ENCODE measurements at places on chromosomes 6 and 20.

DNA sequence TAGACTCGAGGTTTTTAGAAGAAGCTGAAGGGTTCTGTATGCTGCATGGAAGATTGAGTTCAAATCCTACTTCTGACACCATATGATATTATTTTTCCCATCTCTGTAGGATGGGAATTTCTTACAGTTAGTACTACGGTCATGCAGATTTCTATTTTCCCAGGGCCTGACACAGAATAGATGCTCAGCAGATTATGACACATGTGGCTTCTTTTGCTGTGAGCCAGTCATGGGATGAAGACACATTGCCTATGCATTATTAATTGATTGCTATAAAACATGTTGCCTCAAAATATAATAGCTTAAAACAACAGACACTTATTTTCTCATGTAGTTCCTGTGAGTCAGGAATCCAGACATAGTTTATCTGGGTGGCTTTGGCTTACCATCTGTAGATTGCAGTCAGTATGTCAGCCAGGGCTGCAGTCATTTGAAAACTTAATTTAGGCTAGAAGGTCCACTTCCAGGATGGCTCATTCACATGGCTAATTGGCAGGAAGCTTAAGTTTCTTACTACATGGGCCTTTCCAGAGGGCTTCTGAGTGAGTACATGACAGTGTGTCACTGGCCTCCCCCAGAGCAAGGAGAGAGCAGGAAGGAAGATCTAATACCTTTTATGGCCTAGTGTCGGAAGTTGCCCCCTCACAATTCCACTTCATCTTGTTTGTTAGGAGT is 29.5 kb downstream of the TOP1 start:
- no peak for DNase-seq

DNA sequence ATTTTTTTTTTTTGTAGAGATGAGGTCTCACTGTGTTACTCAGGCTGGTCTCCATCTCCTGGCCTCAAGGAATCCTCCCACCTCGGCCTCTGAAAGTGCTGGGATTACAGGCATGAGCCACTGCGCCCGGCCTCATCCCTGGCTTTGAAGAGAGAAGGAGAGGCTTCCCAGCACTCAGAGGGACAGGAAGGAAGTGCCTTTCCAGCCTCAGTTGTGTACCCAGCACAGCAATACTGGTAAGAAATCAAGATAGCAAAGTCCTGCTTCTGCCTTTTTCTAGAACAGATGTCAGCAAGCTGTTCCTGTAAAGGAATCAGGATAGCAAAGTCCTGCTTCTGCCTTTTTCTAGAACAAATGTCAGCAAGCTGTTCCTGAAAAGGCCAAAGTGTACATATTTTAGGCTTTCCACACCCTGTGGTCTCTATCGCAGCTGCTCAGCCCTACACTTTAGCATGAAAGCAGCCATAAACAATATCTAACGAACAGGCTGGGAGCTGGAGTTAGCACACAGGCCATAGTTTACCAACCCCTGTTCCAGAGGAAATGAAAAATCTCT is 6.3 kb upstream of the PLTP start:
- DNase-seq: no peak

- DNase-seq: no peak
These were observed 44.0 kb downstream of the PANK2 start for GRCh38 chr20:3933218-3933617.

- DNase-seq: no peak
These were observed 114.5 kb downstream of the RNGTT start for GRCh38 chr6:88848870-88849269.

GRCh38 chr6:147604373-147604772 is 95.9 kb downstream of the SAMD5 start:
- DNase-seq: no peak

GRCh38 chr20:53752971-53753879 is 159.6 kb upstream of the ZNF217 start:
- no peak for DNase-seq

Measured in stimulated activated CD4-positive, alpha-beta T cell treated with anti-CD3 and anti-CD28 coated beads, Interleukin-4, amount 100 ng/mL, for 48 hours (primary cell).